CD8-positive, alpha-beta memory T cell (primary cell): ENCODE measurements at places on chromosomes 3 and 15.

GRCh38 chr3:23341147-23341838, 138.2 kb downstream of the UBE2E2 start:
- DNase-seq = no peak

DNA sequence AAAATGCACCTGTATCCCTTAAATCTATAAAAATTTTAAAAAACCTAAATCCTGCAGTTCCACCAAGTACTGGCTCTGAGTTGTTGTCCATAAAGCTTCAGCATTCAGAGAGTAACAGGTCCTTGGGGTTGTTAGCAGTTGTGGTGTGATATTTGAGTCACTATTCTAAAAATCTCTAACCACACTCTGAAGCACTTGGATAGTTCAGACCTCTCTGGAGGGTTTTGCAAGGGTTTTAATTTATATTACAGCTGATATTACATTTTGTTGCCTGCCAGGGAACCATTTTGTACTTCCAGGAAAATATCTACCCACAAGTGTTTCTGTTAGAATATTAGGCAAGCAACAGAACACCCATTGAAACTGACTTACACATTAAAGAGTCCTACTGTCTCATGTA, 255.6 kb downstream of the TBL1XR1 start:
- no peak for DNase-seq

GRCh38 chr15:71385026-71385425, 269.8 kb downstream of the THSD4 start:
- DNase-seq = no peak

- DNase-seq = no peak
These were observed 228.6 kb downstream of the NR2F2 start for GRCh38 chr15:96559087-96559486.

DNA sequence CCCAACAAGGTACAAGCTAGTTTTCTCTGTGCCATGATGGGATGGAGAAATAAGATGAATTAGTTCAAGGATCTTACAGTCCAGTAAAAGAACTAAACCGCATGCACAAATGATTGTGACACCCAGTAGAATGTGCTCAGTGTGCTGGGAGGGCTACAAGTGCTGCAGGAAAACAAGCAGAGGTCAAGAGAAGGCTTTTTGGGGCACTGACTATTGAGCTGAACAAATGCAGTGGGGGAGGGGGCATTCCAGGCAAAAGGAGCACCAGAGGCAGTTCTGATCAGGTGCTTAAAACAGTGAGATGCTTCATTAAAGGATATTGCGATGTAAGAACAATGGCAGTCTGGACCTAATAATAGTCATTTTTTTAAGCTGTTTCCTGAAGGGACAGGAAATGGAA, 6.0 kb downstream of the SLC27A2 start:
- DNase-seq = no peak

DNA sequence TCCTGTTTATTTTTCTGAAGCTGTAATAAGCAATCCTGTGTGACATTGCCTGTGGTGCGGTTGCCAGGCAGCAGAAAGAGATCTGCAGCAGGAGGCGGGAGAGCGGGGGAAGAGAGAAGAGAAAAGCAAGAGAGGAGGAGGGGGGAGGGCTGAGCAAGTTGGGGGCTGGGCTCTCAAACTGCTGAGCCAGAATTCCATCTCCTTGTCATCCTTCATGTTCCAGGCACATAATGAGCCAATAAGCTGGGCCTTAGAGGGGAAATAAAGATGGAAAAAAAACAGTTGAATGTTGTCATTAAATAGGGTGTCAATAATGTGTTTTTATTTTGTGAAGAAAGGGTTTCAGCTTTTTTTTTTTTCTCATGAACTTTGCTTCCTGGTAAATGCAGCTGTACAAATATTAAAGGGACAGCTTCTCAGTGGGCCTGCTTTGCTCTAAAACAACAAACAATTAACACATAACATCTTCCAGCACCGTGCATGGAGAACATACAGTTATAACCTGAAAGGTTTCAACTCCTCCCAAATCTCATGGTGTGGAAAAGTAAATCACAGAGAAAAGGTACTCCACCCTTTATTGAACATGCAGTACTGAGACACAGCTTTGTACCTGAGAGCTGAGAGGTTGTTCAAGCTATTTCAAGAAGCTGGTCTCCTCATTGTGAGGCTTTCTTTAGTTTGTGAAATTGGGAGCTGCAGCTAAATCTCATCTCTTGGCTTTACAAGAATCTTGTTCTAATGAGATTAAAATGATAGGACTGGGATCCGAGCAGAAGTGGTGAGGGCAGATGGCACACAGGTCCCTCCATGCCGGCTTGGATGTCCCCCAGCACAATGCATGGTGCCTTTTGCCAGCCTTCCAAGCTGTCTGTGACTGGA, 451.1 kb upstream of the KCNMB2 start:
- DNase-seq = peak; percentile 8

- no peak for DNase-seq
These were observed 1020.3 kb downstream of the NAALADL2 start for GRCh38 chr3:175879417-175879816.

DNA sequence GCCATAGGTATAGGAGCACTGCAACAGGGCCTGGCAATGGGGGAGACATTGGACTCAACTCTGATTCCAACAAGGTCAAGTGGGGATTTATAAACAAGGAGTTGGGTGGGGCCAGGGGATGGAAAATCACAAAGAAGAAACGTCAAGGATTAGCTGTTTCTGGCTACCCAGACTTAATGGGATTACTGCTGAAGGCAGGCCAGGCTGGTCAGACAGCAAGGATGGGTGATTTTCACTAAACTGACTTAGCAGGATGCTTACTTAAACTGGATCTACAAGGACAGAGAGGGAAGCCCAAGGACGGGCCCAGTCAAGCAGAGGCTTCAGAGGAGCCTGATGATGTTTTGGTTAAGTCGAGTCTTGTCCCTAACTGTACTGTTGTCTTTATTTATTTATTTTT, 76.2 kb downstream of the USP13 start:
- no peak for DNase-seq

DNA sequence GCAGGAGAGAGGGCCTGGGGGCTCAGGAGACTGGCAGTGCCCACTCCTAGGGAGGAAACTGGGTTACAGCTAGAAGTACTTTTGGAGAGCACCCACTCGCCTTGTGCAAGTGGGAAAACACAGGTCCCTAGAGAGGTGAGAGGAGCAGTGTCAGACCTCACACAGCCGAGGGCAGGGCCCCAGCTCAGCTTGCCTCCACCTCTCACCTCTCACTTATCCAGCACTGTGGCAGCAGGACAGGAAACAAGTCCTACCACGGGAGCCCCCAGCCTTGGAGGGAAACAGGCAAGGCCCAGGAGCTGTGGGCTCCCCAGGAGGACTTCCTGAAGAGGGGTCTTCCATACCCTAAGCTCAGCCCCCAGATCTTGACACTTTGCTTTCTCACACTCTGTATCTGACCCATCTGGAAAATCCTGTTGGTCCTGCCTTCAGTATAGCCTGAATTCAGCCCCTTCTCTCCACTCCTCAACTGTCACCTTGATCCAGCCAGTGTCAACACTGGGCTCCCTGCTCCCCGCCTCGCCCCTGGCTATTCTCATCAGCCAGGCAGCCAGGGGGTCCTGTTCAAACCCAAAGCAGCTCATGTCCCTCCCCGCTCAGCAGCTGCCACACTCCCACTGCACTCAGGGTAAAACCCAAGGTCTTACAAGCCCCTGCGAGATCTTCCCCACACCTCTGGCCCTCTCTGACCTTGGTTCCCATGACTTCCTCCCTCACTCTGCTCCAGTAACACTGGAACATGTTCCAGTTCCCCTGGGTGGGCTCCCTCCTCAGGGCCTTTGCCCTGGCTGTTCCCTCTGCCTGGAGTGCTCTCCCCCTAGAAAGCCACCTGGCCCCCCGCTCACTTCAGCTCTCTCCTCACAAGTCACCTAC, 870 bp upstream of the TMEM40 start:
- DNase-seq = no peak

DNA sequence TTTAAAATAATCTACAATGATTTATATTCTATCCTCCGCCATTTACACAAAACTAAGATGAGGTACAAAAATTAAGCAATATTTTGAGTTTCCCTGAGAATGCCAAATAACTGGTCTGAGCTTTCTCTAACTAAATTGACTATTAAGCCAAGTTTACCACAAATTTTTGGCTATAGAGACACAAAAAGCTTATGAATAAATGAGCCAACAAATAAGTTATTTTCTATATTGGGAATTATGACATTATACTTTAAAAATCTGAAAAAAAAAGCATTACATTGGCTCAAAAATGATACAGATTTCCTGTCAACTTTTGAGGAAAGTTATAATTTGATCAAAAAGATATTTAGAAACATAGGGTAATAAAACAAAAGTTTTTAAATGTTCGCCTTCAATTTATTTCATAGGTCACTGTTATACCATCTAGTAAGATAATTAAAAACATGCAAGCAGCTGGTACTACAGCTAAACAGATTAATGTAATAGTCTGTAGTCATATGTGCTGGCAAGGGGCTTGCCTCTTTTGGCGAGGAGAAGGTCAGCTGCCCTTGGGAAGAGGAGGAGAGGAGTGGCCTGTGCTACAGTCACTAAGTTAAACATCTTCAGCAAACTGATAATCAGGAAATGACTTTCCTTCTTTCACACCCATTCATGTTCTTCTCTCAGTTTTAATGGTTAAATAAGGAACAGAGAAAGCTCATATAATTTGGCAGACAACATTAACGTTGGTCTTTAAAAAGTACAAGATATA, 318.5 kb downstream of the TBC1D5 start:
- DNase-seq = no peak

GRCh38 chr3:4709341-4709740, 216.2 kb downstream of the ITPR1 start:
- no peak for DNase-seq

- DNase-seq = no peak
These were observed 6.7 kb downstream of the SLC51A start for GRCh38 chr3:196222876-196223595.

DNA sequence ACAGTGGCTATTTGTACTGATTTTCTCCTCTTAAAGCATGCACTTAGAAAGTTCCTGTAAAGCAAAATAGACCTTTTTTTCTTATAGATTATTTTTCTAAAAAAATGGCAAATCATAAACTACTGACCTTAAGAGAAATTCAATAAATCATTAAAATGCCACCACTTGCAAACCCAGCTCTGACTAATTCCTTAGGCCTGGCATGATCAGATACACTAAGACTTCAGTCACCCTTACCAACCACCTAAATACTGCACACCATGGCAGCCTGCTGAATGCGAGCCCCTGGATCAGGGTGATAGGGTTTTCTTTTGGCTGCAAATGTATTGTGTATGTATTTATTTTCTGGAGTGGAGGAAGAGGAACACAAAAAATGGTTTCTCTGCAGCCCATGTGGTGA, 370.6 kb upstream of the TBL1XR1 start:
- DNase-seq = no peak

- DNase-seq = no peak
These were observed 81.7 kb upstream of the NUDT16 start for GRCh38 chr3:131299836-131300235.

DNA sequence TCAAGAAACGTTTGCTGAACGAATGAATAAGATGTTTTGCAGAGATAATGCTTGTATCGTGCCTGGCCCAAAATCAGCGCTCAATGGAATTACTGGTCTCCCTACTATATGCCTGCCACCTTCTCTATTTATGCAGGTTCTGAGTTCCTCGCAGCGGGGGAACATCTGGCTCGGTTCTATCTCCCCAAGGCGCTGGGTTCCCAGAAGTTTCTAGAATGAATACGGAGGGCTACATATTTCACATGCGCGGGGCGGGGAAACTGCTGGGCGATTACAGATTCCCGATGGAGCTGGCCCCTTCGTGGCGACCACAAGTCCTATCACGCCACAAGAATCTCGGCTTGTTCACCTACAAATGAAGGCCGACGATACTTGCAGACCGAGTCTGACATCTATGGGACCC, 411 bp upstream of the EIF2B5 start:
- DNase-seq = no peak
